CD4-positive, alpha-beta T cell treated with Interleukin-21 for 1 hour (primary cell): ENCODE measurements at places on chromosomes 5 and 9.
A peak's percentile ranks its signal among the peaks of the same experiment; 100 is the strongest.

DNA sequence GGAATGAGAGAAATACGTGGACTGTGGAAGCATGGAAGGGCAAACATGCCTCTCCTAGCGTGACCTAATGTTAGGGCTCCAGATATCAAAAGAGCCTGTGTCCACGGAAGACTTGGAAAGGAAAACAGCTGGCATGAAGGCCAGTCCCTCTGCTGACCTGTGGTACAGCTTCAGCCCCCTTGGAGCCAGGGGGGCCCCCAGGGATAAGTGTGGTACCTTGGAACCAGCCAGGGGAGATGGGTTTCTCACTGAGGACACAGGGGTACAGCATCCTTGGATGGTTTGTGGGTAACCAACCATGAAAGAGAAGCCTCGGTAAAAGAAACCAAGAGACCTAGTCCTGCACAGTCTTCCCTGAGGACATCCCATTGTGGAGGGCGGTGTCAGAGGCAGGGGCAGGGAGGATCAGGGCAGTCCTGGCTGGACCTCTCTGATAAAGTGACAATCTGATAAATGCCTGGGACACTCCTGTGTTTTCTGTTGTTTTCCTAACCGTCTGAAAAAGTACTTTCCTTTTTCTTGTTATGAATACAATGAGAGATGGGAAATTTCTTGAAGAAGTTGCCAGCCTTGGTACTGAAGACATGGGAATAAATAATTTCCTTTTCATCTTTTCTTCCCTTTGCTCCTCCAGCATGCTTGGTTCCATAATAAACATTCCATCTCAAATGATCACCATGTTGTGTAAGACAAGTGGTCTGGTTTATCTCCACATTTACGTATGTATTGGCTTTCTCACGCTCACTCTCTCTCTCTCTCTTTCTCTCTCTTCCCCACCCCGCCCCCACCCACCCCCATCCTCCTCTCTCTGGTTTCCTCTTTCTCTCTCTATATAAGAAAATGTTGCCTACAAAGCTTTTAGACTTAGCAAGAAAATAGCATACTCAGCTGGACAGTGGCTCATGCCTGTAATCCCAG lies 102.1 kb downstream of the SUSD1 start:
- no peak for DNase-seq

DNA sequence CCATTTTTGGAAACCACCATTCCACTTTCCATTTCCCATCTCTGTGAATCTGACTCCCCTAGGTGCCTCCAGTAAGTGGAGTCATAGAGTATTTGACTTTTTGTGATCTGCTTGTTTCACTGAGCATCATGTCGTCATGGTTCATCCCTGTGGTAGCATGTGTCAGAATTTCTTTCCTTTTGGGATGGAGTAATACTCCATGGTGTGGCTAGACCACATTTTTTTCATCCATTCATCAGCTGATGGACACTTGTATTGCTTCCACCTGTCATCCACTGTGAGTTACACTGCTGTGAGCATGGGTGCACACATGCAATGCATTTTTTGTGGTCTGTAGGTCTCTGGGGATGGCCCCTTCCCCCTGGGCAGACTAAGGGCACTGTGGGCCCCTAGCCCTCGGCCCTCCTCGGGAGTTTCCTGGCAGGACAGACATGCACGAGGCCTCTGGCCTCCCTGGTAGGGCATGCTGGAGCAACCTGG lies 115.9 kb downstream of the GADD45G start:
- DNase-seq, result no peak

DNA sequence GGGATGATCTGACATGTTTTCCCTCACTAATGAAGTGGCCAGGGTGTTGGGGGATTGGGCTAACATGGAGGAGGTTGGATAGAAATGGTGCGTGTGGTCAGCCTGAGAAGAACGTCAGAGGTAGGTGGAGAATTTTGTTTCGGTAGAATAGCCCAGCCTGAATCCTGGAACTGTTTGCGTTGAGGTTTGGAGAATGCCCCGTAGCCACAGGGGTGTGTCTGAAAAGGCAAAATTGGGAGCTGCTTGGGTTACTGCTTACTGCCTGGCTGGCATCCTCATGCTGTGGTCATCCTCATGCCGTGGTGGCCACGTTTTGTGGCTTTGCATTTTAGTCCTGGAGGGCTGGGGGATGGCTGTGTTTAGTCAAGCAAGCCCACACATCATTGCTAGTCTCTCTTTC lies 236.9 kb downstream of the GOLPH3 start:
- DNase-seq, result no peak

GRCh38 chr5:180736536-180736935 lies 3.3 kb downstream of the OR2Y1 start:
- DNase-seq, result no peak

- peak; percentile 24 for DNase-seq
These were observed 26.7 kb downstream of the NDUFS6 start for GRCh38 chr5:1827886-1828397.

GRCh38 chr5:143105216-143105905 lies 298.1 kb downstream of the NR3C1 start:
- DNase-seq, result no peak

DNA sequence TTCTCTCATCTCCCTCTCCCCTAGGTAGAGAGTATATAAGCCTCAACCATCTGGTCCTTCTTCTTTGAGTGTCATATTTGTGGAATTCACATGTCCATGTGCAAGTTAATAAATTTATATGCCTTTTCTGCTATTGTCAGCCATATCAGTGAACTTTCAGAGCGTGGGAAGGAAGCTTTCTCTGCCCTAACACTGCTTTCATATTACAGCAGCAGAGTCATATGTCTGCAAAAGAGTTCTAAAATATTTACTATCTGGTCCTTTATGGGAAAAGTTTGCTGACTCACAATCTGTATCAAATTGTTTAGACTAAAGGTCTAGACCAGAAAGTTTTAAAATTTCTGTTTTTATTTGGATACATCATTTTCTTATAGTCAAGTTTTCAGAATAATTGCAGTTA lies 669.0 kb downstream of the LRRC70 start:
- DNase-seq, result no peak

DNA sequence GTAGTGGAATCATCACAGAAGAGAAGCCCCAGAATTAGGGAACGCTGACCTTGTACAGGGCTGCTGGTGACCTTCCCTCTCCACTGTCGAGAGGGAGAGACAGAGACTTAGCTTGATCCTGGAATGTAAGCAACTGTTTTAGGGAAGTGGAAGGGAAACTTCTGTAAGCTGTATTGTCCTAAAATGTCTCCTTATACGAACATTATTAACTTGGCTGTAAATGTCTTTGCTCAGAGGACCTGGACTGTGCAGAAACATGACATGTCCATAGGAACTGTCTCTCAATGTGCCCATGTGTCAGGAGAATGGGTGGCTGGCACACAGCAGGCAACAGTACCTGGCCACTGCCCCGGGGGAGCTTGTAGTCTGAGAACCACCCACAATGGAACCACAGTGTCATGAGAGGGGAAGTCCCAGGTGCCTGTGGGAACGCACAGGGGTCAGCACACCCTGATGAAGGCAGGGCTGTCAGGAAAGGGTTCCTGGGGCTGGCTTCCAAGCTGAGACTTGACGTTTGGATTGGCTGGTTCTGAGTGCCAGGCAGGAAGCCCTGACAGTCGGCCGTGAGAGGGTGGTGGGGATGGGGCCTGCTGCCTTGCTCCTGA lies 34.0 kb downstream of the DAP start:
- DNase-seq, result no peak

GRCh38 chr5:168120401-168121137 lies 170.9 kb upstream of the WWC1 start:
- no peak for DNase-seq

DNA sequence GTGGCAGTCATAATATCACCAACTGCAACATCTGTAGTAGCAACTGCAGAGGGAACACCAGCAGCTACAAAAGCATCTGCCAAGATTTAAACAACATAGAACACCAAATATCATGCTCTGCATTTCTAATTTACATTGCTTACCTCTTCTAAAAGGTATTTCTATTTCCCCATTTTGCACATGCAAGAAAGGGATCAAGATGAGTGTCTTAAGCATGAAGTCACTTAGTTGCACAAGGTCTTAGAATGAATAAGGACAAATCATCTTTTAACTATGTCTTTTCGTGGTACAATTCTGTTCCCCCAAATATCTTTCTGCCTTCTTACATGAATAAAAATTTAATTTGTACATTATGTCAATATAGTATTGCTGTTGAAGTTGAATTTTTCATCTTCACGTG lies 1746.4 kb downstream of the EFNA5 start:
- no peak for DNase-seq

DNA sequence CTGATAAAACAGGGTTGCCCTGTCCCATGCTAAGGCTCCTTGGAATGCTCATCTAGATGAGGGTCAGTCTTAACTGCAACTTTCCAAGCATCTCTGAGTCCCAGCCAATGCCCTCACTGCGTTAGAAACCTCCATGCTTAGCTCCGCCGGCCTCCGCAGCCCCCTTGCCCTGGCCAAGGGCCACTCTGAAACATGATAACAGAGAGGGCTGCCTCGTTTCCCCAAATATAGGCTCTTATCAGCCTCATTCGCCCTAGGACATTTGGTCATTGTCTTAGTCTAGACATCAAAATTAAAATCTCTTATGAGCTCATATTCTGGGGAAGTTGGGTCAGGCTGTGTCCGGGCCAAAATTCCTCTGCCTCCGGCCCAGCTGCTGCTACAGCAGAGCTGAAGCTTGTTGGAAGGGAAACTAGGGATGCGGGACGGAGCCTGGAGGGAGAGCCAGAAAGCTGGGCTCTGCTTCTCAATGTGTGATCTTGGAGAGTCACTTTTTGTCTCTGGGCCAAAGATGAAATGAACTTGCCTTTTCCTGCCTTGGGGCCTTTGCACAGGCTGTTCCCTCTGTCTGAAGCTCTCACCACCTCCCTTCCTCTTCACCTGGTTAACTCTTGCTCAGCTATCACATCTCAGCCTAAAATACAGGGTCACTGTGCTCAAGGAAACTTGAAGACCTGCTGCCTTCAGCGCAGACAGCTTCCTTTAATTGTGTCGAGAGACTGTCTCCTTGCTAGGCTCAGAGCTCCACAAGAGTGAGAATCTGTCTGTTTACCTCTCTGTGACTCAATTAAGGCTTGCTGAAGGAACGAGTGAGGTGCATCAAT lies 191.3 kb downstream of the RGS3 start:
- DNase-seq, result no peak

GRCh38 chr9:11749396-11749795 lies 943.8 kb upstream of the TYRP1 start:
- DNase-seq, result no peak

- no peak for DNase-seq
These were observed 106.3 kb upstream of the IRX1 start for GRCh38 chr5:3489239-3489843.

DNA sequence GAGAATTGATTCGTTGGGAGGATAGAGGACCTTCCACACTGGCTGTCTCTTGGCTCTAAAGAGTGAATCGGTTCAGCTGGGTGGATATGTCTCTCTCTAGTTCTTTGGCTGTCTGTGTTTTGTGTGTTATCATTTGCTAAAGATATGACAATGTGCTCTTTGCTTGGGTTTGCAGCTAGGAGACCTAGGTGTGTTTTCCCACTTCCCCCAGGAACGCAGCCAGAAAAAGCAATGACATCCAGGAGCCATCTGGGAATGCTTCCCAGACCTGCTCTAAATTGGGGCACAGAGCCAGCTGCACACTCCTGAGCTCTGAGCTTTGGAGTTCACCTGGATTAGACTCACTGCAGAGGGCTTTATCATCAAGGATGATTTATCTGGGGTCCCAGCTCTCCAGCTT lies 12.8 kb upstream of the PDZD2 start:
- DNase-seq, result no peak

DNA sequence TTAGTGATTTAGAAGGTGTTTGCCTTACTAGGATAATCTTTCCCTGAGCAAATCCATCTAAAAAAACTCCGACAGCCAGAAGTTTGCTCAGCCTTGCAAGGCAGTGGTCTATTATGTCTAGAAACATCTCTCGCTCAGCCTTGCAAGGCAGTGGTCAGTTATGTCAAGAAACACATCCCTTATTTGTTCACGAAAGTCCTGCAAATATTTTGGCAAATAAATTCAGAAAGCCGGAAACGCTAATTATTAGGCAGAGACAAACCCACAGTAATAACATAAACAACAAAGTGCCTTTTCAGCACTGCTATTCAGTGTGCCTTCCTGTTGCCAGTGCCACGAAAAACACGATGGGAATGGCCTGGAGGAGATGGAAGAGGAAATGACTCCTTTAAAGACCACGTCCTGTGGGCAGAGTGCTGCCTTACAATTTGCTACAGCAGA lies 184.5 kb downstream of the GNAQ start:
- no peak for DNase-seq

DNA sequence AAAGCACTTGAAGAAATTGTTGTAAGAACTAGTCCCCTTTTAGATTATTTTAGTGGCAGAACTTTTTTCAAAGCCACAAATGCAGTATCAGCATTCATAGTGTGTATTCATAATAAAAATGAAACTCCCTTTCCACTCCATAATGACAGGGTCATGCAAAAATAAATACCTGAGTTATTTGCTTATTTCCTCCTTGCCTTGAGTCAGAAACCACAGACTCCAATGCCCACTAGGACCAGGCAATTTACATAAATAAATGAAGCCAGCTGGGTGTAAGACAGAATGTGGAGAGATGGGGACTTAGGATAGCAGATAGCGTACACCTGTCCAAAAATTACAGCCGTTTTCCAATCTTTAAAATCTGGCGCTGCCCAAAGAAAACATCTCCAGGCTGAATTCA lies 417.8 kb downstream of the TMEM161B start:
- no peak for DNase-seq

DNA sequence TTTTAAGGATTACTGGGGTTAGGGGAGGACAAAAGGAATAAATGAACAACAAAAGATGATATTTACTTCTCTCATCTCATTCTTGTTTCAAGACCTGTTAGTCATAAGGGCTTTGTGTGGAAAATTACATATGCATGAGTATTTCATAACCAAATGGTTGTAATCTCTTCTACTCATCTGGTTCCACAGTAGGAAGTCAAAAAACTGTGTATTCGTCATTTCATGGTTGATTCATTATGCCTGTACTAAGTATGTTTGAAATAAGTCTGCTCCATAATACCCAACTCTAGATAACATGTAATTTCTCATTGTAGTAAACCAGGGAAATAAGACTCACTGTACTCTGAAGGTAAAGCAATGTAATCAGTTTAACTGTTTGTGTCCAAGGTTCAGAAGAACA lies 212.9 kb downstream of the ARRDC3 start:
- no peak for DNase-seq

DNA sequence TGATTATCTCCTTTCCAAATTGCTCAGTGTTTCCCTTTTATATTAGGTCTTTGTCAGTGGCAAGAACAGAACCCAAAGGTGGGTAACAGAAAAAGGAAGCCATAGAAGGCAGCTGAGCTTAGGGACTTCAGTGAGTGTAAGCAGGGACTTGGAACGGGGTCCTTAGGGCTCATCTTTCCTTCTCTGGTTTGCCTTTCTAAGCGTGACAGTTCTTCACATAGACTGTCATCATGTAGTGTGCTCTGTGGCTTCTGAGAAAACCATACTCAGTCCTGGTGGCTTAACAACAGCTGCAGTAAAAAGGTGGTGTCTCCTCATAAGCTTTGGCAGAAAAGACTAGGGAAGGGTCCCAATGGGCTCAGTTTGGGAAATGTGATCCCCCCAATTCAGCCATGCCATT lies 108.8 kb downstream of the SLC12A2 start:
- DNase-seq, result no peak

GRCh38 chr9:134189145-134189469 lies 24.7 kb upstream of the RNU6ATAC start:
- no peak for DNase-seq
